ENCODE measurements at places on chromosomes 11 and 22.

- no peak for DNase-seq
These were observed 342 bp downstream of the EFCAB6 start for GRCh38 chr22:43811777-43812148.

- DNase-seq = no peak
These were observed 17.9 kb downstream of the SWAP70 start for GRCh38 chr11:9681583-9682372.

DNA sequence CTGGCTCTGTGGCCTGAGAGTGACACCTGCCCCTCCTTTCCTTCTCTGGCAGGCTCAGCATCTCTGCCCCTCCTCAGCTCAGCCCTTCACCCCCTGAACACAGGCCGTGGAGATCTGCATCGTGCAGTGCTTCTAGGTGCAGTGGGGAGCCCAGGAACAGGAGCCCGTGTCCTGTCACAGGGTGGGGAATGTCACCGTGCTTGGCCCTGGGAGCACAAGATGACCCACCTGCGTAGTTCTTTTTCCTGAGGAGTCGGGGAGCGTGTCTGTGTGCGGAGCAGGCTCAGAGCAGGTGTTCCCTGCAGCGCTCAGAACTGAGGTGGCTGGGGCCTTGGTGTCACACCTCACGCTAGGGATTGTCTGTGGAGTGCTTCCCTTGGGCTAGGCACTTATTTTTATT lies 10.6 kb downstream of the TBC1D22A start:
- no peak for DNase-seq

DNA sequence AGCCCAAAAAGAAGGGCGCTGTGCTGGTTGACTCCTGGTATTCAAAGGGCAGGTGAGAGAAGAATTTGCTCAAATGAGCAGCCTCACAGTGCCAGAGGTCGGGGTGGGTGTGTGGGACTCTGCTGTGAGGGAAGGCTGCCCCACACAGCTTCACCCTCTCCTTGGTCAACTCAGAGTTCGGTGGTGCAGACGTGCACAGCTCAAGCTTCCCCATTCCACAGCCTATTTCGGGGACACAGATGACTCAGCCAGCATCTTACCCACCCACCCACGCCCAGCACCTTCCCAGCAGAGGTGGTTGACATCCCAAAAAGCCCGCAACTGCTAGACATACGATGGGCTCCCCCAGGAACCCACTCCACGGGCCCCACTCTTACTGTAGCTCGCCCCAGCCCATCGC lies 46.5 kb upstream of the CCND1 start:
- no peak for DNase-seq

DNA sequence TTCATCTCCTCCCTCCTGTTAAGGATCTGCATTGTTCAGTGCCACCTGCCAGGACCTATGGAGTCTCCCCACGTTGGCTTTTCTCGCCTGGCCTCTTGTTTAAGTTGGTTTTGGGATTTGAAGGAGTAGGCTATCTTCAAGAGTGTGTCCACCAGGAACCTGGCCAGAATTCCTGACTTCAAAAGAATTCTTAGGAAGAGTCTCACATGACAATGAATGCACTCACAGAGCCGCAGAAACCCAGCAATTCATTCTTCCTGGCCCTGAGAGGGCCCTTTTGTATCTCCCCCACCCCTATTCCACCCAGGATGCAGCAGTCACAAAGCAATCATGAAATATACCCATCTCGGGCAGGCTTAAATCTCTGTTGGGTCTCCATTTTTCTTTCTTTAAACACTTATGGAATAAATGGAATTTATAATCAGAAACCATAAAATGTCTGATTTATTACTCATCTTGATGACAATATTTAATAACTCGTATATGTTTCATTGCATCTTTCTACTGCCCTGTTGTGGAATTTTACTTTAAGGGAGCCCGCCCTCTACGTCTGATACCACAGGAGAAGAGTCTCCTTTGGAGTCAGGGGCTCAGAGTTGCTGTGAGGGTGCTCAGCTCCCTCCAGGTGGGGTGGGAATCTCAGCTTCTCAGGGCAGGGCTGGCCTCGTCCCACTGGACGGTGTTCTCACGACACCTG lies 507.0 kb downstream of the NTM start:
- DNase-seq = no peak

GRCh38 chr11:111526501-111526900 lies 11.9 kb downstream of the HOATZ start:
- no peak for DNase-seq

- DNase-seq = no peak
These were observed 116.4 kb downstream of the STIM1 start for GRCh38 chr11:3971756-3972404.

DNA sequence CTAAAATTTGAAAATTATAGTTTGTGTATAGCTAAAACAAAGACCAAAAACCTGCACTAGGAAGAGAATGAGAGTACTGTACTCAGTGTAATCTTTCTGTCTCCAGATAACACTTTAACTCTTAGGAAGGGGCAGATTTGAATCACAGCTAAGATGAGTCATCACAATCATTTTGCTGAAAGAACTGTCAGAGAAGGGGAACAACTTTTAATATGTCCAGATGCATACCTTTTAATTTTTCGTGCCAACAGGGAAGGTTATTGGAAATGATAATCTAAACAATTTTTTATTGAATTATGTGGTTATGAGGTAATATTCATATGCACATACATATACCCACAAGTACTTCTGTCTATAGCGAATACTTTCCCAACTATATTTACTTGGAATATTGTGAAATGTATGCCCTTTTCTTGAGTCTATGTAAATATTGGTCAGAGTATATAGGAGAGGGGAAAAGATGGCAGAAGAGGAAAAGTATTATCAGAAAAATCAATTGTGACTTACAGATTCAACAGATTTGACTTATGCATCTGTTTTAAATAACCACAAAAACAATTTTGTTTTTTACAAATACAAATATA lies 51.1 kb upstream of the MUC15 start:
- DNase-seq = no peak

DNA sequence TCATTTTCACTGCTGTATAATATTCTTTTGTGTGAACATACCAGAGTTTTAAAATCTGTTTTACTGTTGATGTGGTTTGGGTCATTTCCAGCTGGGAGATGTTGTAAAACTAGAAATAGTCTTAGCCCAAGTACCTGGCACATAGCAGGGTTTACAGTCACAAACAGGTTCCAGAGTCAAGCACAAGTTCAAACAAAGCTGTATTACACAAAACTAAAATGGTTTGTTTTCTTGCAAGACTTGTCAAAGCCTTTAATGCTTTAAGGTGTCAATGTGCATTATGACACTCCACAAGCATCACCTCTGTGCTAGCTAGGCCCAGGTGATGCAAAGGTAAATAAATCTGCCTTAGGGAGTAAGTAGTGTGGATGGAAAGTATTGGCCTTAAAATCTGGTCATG lies 379.1 kb downstream of the MN1 start:
- DNase-seq = no peak

DNA sequence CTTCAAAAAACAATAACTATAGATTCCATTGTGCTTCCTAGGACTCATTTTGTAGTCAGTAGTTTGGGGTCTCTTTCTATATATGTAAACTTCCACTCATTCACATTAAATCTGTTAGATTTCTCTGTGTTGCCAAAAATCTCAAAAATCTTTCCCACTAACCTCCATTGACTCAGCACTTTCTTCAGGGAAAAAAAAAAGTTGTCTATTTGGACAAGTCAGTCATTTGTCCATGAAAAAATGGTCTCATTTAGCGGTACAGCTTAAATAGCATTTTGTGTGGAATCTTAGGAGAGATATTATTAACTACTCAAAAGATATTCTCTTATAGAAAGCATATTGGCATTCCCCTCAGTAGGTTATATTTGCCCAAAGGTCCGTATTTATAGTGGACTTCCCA lies 81.9 kb downstream of the PPP2R1B start:
- DNase-seq = no peak

DNA sequence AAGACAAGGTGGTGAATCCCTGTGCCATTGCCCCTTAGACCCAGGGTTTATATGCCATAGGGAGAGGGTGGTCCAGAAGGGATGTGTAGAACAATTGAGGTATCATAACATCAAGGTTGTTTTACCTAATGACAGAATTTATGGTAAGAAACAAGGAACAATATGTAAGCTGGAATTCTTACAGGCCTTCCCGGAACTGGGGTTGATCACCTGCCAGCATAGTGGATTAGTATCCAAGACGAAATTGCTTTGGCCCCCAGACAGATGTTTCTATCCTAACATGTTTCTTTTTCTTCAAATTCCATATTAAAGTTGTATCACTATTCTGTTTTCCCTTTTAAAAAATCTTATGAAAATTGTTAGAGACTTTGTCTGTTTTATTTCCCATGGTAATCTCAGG lies 343.8 kb upstream of the ANO3 start:
- DNase-seq = no peak

- no peak for DNase-seq
These were observed 5.8 kb downstream of the RAB38 start for GRCh38 chr11:88169471-88169870.

DNA sequence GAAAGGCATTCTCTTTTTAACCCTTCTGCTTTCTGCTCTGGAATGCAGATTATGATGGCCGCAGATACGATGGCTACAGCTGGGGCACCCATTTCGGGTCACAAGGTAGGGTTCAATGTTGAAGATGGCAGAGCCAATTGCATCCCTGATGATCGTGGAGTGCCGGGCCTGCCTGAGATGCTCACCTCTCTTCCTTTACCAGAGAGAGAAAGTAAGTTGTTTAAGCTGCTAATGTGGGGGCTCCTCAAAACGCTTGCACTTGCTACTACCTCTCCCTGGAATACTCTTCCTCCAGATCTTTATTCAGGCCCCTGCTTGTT lies 50.8 kb upstream of the PRDM11 start:
- no peak for DNase-seq

GRCh38 chr11:13137844-13138301 lies 128.8 kb downstream of the RASSF10 start:
- DNase-seq = no peak

- DNase-seq = no peak
These were observed 2.4 kb downstream of the LMO1 start for GRCh38 chr11:8261291-8261690.

GRCh38 chr11:40716344-40717130 lies 742.9 kb downstream of the LRRC4C start:
- no peak for DNase-seq

GRCh38 chr22:25081409-25081824 lies 118.2 kb upstream of the CRYBB3 start:
- peak; percentile 36 for DNase-seq

DNA sequence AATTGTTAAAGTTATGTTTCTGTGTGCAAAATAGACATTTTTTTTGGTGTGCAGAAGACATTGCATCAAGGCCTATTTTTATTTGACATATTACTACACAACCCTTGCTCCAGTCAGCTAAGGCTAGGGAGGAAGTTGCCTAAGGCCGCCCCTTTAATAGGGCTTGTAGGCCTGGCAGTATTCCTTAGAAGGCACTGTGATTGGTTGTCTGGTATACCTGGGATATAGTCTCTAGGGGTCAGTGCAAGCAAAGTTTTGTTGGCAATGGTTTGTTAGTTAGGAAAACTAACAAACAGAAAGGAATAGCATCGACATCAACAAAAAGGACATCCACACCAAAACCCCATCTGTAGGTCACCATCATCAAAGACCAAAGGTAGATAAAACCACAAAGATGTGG lies 16.9 kb downstream of the CCDC15 start:
- DNase-seq = no peak

GRCh38 chr22:28328756-28329155 lies 350.9 kb downstream of the TTC28 start:
- DNase-seq = no peak

- DNase-seq = no peak
These were observed 27.1 kb upstream of the ACR start for GRCh38 chr22:50710886-50711285.

GRCh38 chr11:19939415-19939929 lies 220.8 kb downstream of the DBX1 start:
- no peak for DNase-seq

GRCh38 chr11:12249590-12250260 lies 127.6 kb upstream of the PARVA start:
- DNase-seq = no peak

Measured in activated T-cell treated with anti-CD3 and anti-CD28 coated beads for 1 hour (primary cell).